Skin of body (tissue), 3 donors: ENCODE measurements at places on chromosomes 5 and 9. TPM values are rescaled to one million over a fixed set of nuclear protein-coding genes. Genes with fewer than 3 reads are reported as not detected.
A peak's percentile ranks its signal among the peaks of the same experiment; 100 is the strongest.

FRMPD1 gene
- 2.1 TPM for total RNA-seq

CCNI2 gene
- total RNA-seq: 0.30 TPM

- DNase-seq: no peak
Measured at GRCh38 chr9:1057910-1058309, 7.8 kb downstream of the DMRT2 start.

DNA sequence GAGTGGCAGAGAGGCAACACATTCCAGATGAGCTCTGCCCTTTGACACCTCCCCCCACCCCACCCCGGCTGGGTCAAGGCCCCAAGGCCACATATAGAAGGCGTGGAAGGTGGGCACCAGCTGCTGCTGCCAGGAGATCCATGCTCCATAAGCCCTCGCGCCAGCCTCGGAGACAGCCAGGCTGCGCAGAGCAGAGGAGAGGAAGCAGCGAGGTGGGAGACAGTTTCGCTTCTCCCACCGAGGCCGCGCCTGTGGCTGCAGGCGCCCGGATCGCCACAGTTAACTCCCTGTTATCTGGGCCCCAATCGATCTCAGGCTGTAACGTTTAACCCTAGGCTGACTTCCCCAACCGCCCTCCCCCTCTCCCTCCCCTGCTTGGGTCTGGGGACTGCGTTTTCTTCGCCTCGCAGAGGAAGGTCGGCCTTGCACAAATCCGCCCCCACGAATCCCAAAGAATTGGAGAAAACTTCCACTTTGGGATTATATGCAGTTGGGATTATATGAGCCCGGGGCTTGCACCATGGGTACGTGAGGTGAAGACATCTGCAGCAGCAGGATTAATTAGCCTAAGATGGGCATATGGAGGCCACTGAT, 1.1 kb upstream of the CXXC5 start:
- DNase-seq: no peak

GRCh38 chr5:45454114-45454513, 242.1 kb downstream of the HCN1 start:
- no peak for DNase-seq

DNA sequence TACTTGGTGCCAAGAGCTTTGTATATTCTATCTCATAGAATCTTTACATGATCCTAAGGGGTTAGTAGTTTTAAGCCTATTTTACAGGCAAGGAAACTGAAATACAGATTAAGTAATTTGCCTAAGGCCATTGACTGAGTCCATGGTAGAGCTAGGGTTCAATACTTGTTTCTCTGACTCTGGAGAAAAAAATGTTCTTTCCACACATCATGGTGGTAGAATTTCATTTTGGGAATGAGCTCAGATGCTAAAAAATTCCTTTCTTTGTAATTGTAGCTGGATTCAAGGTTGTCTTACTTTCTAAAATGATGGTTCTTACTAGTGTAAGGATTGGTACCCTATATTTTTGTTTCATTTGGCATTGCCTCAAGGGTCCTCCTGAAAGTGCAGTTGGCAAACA, 86.0 kb downstream of the ANKRD55 start:
- no peak for DNase-seq

DNA sequence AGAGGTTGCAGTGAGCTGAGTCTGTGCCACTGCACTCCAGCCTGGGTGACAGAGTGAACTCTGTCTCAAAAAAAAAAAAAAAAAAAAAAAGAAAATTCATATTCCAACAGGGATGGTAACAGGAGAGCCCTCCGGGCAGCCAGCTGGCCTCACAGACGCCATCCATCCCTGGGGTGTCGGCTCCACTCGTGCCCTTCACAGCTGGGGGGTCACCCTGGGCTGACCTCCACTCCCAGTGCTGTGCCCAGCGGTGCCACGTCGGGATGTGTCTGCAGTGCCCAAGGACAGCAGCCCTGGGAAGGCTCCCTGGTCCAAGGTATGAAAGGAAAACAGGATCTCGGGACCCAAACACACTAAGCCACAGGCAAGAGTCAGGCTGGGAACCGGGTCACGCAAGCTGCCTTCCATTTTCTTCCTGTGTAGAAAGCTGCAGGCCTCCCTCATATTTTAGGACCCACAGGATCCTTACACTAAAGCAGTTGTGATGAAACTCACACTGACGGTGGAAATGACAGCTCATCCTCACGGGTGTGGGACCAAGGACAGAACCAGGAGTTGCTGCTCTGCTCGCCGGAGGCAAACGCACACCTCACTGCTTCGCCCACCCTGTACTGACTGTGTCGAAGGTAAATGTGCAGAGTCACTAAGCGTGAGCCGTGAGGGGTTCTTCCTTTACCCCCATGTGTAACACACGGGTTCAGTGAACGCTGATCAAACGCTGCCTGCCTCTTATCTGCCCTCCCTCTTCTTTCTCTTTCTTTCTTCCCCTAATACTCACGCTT, 5.3 kb downstream of the SLC12A7 start:
- DNase-seq: no peak

DNA sequence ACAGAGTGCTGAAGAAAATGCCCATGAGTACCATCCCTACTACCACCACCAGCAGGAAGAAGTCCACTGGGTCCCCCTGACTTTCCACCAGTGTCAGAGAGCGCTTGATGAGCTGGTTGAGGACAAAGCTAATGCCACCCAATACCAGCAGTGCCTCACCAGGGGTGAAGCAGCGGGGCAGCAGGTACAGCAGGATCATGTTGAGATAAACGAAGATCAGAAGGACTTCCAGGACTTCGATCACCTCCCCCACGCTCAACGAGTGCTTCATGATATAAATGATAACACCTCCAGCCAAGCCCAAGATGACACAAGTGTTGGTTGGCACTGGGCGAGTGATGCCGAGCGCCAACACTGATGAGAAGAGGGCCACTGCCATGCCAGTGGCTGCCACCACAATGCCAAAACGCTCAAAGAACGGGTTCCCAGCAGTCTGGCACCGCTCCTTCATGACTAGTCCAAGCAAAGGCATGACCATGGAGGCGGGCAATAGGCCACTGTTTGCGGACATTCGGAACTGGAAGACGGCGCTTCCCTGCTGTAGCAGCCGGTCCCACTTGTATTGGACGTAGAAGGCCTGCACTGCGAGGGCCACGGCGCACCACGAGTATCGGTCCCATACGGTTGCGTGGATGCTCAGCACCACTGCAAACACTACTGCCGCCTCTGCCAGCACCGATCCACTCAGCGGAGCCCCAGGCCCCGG, 679 bp downstream of the DOLK start:
- DNase-seq: no peak

GRCh38 chr9:113556877-113557593, 93.5 kb downstream of the RGS3 start:
- DNase-seq: no peak

DNA sequence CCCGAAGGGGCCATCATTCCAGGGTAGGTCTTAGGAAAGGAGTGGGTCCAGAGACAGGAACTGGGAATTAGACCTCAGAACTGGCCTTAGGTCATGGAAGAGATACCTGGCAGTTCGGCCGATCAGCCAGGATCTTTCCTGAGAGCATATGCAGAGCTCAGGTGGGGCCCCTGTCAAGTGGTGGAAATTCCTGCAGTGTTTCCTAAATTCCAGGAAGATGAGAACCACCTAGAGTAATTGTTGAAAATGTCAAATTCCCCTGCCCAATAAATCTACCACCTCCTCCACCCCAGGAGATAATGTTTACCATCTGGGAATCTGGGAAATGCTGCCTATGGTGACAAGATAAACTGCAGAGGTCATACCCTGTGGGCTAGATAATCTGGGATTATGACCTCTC, 14.6 kb downstream of the TMEM171 start:
- DNase-seq: no peak

DNA sequence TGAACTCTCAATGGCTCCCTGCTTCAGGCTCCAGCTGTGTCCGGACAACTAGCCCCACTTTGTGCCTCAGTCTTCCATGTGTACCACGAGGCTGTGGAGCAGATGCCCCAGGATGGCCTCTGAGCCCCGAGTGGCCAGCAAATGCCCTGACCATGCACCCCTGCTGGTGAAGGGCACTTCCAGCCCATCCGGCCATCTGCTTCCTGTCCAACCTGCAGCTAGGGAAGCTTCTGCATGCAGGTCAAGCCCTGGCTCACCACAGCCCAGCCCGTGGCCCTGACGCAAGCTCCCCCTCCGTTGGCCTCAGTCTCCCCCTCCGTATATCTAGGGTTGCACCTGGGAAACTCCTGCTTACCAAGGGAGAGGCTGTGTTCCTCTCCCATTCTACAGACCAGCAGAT, 4.8 kb downstream of the NINJ1 start:
- DNase-seq: no peak

DNA sequence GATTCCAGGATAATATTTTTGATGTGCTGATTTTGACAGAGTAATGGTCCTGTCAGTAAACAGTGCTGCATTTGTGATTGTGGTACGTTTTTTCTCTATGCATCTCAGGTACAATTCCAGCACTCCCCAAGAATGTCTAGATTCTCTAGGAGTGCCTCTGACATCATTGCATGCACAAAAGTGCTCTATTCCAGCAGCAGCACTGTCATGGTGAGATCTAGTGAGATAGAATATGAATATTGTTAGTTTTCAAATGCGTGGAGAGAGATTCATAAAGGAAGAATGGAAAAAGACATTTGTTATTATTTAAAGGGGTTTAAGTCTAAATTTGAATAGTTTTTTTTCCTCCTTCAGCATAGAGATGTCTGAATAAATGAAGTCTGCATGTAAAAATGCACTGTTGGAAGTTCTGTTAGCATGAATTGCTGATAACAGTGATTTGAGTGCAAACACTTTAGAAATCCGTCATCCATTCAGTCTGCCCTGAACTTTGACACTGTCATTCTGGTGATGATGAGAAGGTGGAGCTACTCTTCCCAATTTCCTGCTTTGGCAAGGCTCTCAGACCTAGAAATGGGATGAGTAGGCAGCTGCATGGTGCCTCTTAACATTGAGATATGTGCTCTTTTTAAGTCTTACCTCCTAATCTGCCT, 84.6 kb downstream of the GAPVD1 start:
- no peak for DNase-seq

DNA sequence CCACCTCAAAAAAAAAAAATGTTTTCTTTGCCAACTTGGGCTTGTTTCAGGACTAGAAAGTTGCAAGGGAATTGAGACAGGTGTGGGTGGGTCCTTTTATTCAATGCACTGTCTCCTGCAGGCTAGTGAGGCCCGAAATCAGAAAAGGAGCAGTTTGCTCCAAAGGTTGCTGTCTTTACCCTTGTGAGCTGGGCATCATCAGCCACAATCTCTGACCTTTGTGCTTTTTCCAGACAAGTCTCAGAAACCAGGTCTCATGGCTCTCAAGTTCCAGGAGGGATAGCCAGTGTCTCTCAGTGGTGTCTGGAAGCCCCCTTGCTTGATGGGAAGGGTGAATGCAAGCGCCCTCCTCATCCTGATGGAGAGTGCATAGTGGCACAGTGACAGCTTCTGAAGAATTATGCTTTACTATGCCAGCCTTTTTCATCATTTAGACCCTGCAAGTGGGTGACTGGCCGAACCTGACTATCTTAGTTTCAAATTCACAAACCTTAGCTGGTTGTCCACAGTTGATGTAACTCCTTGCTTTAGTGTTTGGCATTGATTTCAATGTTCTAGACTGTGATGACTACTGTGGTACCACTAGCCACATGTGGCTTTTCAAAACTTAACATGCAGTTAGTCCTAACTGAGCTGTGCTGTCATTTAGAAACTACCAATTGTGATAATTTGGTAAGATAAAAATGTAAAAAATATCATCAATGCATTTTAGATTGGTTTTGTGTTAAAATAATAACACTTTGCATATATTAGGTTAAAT, 468.6 kb downstream of the GADD45G start:
- no peak for DNase-seq

- DNase-seq: no peak
Measured at GRCh38 chr5:69329905-69330489, 2.6 kb downstream of the CCDC125 start.

DNA sequence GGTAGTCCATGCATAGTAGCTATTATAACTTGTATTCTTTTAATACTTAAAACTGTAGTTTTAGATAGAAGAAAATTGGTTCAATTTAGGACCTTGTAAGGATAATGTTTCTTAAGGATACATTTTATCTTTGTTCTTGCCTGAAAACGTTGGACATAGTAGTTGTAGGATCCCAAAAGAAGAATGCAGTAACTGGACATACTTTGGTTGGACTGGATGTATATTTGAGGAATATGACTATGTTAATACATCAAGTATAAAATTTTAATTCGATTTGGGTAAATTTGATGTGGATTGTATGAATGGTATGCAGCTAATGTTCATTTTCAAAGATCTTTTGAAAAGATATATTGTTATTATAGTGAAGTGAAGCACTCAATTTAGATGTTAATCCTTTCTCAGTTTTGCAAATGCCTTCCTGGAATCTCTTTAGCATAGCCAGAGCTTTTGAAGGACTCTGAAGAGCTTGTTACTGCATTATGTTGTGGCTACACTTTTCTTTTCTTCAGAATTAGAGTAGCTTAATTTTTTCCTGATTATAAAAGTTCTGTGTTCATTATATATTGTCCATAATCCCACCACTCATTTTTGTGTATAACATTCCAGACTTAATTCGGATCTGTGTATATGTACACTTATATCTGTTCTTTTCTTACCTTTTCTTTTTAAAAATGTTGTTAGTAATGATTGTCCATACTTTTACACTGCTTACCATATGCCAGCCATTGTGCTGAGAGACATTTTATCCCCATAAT, 41.2 kb downstream of the LRRTM2 start:
- DNase-seq: no peak

DNA sequence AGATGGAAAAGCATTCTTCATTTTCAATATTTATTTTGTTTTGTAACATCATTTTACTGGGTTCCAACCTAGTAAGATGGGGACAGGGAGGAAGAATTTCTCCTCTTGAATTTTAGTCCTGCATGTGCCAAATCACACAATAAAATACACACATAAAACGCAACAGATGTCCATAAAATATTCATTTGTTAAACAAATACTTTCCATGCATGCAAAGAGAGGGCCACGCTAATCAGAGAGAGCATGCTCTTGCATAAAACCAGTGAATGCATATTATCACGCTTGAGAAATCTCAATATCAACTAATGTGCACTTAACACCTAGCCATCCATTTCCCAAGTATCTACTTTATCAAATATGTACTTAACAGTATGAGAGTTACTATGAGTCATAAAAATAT, 212.6 kb upstream of the TARS1 start:
- DNase-seq: peak; percentile 16
